SIG-M5 (cell line): ENCODE measurements at places on chromosomes 11 and 22.

- no peak for DNase-seq
These were observed 73.6 kb downstream of the MICAL3 start for GRCh38 chr22:17950651-17951214.

DNA sequence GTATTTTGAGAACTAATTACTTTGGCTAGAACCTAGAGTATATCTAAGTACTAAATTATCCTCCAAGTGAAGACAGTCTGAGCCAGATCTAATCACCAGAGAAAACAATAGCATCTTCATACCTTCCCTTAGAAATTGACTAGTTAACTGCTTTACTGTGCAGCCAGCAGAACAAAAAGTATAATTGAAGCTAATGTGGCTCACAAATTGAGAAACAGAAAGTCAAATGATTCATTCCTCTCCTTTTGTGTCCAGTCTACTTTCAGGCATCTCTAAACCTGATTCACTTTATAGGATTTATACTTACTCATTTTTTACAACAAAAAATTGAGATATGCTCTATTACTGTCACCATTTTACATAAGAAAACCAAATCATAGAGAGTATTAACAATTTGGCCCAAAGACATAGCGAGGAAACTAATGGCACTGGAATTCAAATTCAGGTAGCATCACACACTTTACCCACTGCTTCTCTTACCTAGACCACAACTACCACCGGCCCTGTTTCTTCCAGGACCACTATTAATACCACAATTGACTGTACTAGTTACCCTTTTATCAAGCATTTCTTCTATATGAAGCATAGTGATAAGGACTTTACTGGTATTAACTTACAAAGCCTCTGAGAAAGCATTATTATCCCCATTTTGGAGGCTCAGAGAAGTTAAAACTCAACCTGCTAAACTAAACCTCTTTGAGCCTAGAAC lies 1402.6 kb upstream of the TENM4 start:
- no peak for DNase-seq

- no peak for DNase-seq
These were observed 146.2 kb downstream of the ST3GAL4 start for GRCh38 chr11:126501641-126502040.

- DNase-seq: no peak
These were observed 16.8 kb downstream of the IGF2 start for GRCh38 chr11:2122222-2122906.

DNA sequence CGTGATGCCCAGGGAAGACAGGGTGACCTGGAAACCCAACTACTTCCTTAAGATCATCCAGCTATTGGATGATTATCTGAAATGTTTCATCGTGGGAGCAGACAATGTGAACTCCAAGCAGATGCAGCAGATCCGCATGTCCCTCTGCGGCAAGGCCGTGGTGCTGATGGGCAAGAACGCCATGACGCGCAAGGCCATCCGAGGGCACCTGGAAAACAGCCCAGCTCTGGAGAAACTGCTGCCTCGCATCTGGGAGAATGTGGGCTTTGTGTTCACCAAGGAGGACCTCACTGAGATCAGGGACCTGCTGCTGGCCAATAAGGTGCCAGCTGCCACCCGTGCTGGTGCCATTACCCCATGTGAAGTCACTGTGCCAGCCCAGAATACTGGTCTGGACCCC lies 43.5 kb upstream of the DAGLA start:
- no peak for DNase-seq

DNA sequence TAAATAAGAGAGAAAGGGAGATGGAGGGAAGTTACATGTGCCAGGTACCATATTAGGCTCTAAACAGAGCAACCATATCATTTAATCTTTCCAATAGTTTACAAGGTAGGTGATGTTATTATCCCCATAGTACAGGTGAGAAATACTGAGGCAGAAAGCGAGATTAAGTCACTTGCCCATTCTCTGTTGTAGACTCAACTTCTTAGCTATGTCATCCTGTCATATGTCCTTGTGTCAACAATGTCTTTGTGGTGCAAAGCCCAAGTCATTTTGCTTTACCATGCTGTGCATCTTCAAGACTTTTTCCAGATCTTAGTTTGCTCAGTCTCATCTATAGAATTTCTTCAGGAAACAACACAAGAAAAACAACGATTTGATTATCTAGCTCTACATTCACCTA lies 205.0 kb upstream of the E2F8 start:
- DNase-seq: no peak

DNA sequence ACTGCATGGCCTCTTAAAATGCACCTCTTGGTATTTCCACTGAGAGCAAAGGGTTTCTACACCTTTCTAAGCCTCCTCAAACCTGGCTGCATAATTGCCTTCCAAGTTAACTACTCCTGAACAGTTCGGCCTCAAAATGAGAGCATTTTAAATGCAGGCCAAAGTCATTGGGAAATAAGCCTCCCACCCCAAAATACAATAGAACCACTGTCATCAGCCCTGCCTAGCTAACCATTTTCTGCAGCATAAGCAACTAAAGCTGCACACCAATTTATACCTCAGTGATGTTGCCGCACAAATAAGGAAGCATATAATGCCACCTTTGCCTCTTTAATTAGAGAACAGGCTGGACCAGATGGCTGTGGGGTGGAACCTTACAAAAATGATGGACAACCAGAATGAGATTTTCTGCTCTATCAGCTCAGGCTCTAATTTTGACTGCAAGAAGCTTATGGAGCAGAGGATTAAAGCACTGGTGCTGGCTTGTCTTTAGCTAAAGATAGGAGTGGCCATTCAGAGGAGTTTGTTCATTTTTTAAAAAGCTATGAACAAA lies 4.3 kb downstream of the TOB2 start:
- DNase-seq: no peak

- DNase-seq: no peak
These were observed 36.9 kb upstream of the WT1 start for GRCh38 chr11:32472226-32472625.

GRCh38 chr11:16347928-16348685 lies 8.2 kb downstream of the SOX6 start:
- no peak for DNase-seq

GRCh38 chr11:121337078-121337477 lies 44.5 kb downstream of the SC5D start:
- no peak for DNase-seq

- DNase-seq: no peak
These were observed 67.9 kb upstream of the GRAMD1B start for GRCh38 chr11:123362186-123362585.

- DNase-seq: no peak
These were observed 8.1 kb upstream of the PLAAT3 start for GRCh38 chr11:63622323-63622722.

GRCh38 chr11:272195-272930 lies 5.8 kb upstream of the NLRP6 start:
- DNase-seq: no peak

GRCh38 chr22:44537015-44537414 lies 39.0 kb upstream of the RTL6 start:
- no peak for DNase-seq

DNA sequence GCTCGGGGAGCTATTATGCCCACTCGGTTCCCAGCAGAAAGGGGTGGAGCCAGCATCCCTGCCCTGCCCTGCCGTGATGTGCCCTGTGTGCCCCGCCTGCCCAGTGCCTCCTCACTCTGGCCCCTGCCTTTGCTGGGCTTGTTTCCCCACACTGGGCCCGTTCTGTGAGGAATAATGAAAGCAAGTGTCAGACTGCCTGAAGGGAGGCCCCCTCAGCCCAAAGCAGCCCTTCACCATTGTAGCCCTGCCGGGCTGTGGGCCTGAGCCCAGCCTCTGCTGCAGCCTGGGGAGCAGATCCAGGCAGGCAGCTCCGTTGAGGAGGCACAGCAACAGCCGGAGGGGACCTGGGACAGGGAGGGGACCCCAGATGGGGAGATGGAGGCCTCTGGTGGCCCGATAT lies 20.2 kb upstream of the NEFH start:
- no peak for DNase-seq

DNA sequence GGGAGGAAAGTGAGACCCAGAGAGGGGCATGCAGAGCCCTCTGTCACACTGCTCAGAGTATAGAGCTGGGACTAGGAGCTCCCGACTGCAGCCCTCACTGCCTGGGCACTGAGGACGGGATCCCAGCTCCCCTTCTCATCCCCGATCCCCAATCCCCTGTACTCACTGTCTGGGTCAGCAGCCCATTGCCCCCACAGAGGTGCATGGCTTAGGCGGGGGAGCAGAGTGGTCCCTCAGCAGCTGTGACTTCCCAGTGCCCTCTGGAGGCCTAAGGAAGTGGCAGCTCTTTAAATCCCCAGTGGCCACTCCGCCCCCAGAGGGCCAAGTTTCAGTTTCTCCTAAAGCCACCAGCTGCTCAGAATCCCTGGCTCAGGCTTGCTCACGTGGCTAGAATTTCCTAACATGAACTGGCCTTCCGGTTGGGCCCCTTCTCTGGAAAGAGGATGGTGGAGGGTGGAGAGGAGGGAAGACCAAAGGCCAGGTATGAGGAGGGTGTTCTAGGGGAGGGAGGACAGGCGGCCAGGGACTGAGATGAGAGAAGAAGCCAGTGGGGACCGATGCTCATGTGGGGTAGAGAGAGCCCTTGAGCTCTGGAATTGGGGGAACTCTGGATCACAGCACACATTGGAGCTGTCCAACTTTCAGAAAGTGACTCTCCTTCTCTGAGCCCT lies at the start of gene BATF2:
BATF2 (minus strand) TSS at position 262 of the 671 bp plus-strand sequence; CDS start at position 205, 57 bp downstream.
- no peak for DNase-seq

GRCh38 chr11:83401506-83402225 lies 115.5 kb upstream of the CCDC90B start:
- no peak for DNase-seq

- no peak for DNase-seq
These were observed 19.3 kb downstream of the MTFP1 start for GRCh38 chr22:30444632-30445437.

GRCh38 chr11:62850911-62851806 lies 11.8 kb upstream of the WDR74 start:
- no peak for DNase-seq

- DNase-seq: no peak
These were observed 889.7 kb upstream of the API5 start for GRCh38 chr11:42422090-42422489.

DNA sequence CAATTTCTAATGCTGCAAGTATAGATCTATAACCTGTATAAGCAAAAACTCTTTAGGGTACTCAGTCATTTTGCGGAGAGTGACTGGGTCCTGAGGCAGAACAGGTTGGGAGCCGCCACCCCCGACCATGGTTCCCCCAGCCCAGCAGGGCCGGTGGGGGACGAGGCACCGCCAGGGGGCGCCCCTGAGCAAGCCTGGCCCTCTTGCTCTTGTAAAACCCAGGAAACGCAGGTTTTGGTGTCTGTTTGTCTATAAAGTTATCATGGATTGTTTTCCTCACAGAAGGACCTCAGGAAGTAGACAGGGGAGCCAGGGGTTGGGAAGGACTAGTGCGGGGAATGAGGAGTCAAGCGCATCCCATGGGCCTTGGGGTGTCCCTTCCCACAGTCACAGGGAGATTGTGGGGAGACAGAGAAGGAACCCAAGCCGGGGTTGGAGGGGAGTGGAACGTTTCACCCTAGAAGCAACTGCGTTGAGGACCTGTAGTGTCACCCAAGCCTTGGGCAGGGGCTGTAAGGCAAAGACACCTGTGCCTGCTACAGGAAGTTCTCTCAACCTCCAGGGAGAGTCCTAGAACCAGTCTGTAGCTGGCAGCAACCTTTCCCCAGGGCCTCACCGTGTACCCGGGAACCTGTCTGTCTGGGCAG lies 26.4 kb downstream of the KCTD17 start:
- no peak for DNase-seq

DNA sequence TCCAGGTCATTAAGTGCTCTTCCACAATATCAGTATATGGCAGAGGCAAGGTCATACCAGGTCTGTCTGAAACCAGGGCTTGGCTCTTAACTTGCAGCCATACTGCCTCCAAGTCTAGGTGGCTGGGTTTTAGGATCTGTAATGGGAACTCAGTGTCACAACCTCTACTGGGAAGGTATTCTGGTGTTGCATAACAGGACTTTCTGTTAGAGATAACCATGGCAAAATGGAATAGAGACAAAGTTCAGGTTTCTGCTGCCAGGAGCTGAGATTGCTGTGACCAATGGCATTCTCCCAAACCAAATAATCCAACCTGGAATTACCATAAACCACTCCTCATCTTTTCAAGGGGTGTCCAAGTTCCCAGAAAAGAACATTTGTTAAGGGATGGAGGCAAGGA lies 6.8 kb upstream of the SAA1 start:
- no peak for DNase-seq

DNA sequence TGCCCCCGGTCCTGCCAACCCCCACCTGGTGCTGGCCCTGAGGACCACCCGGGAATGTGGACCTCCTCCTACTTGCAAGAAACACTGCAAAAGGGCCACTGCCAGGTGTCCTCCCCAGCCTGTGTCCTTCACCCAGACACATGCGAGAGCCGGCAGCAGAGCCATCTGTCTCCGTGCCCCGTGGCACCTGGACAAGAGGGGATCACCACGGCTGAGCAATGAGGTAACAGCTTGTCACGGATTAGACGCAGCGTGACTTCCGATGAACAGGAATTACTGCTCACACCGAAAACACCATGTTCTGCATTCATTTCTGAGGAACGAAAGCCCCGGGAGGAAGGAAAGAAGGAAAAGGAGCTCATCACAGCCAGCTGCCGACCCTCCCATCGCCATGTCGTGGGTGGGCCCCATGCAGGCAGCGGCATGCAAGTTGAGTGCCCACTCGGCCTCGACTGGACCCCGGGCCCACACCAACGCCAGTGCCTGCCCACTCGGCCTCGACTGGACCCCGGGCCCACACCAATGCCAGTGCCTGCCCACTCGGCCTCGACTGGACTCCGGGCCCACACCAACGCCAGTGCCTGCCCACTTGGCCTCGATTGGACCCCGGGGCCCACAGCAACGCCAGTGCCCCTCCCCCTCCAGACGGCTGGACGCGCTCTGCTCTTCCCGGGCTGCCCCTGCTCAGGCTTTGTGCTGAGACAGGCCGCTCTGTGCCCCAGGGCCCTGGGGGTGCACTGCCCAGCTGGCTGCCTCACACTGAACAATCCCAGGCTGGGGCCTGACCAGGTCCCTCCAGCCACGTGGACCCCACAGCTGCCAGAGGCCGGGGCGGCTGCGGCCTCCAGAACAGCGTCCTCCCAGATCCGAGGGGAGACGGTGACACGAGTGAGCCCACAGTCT lies 22.0 kb downstream of the CHID1 start:
- DNase-seq: no peak

GRCh38 chr11:8110396-8110795 lies 29.4 kb downstream of the TUB start:
- DNase-seq: no peak

GRCh38 chr11:59413646-59414045 lies 12.6 kb downstream of the OR5A2 start:
- DNase-seq: no peak

DNA sequence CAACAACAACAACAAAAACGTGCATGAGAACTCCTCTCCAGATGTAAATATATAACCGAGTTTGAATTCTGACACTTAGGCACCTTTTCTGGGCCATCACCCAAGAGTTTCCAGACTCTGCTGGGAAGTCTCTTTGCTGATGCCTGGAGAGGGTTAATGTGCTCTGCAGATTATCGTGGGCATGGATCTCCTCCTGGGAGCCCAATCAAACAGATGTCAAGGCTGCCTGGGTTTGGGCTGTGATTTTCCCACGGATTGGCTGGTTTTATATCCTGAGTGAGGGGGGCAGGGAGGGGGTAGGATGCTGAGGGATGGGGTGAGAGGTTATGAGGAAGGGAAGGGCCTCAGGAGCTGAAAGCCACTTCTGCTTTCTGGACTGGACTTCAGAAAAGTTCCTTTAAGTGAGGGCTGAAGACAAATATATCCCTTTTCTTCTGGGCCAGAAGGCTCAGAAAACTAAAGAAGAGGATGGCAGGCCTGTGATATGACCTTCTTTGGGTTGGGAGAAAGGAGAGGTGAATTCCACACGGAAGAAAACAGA lies 4.2 kb downstream of the ELF5 start:
- DNase-seq: no peak
